SK-N-SH (cell line): ENCODE measurements at places on chromosomes 3 and 15. TPM values are rescaled to one million over a fixed set of nuclear protein-coding genes. Genes with fewer than 3 reads are reported as not detected.

FBXO40 gene
- polyA plus RNA-seq, result not detected in 2 replicates

PAK6 gene
- polyA plus RNA-seq, result 0.07 and 0.16 TPM in 2 replicates

CHRNA7 gene
- 0.38 and 0.80 TPM in 2 replicates for polyA plus RNA-seq

STRA6 gene
- polyA plus RNA-seq, result 27.9 and 31.0 TPM in 2 replicates

ARPIN gene
- 13.0 and 13.5 TPM in 2 replicates for polyA plus RNA-seq

DAG1 gene
- polyA plus RNA-seq, result 50.2 and 54.4 TPM in 2 replicates

DNA sequence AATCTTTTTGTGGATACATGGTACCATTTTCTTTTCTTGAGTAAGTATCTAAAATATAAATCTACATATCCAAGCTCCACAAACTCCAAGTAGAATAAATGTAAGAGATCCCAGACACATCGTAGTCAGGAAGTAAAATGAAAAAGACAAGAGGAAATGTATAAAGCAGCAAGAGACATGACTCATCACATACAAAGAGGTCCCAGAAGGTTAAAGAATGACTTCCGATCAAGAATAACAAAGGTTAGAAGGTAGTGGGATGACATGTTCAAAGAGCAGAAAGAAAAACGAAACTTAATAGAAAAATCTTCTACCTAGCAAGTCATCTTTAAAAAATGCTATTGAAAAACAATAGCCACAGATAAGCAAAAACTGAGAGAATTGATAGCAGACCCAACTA is 705.8 kb downstream of the NR2F2 start:
- H3K27me3 ChIP-seq, result no peaks in the 10 kb centered on the region
- no peak overlapping the region for H3K4me3 ChIP-seq
- H3K27ac ChIP-seq, result no peak overlapping the region
- H3K36me3 ChIP-seq, result no peaks in the 10 kb centered on the region
- H3K4me1 ChIP-seq, result no peaks in the 10 kb centered on the region

GRCh38 chr3:69203631-69204314 is 81.4 kb upstream of the LMOD3 start:
- H3K4me1 ChIP-seq, result no peaks in the 10 kb centered on the region
- H3K27me3 ChIP-seq, result no peaks in the 10 kb centered on the region
- H3K27ac ChIP-seq, result no peak overlapping the region
- H3K4me3 ChIP-seq, result no peak overlapping the region

- no peak overlapping the region for H3K27ac ChIP-seq
- no peak for DNase-seq
- H3K4me1 ChIP-seq, result peaks cover 26% of the 10 kb centered on the region
Measured at GRCh38 chr3:50294492-50295403, 2.5 kb upstream of the IFRD2 start.

GRCh38 chr3:187183210-187183862 is 13.9 kb upstream of the RTP1 start:
- no peak overlapping the region for H3K4me3 ChIP-seq
- no peak for DNase-seq
- no peaks in the 10 kb centered on the region for H3K36me3 ChIP-seq
- no peaks in the 10 kb centered on the region for H3K4me1 ChIP-seq
- H3K27me3 ChIP-seq, result no peaks in the 10 kb centered on the region

DNA sequence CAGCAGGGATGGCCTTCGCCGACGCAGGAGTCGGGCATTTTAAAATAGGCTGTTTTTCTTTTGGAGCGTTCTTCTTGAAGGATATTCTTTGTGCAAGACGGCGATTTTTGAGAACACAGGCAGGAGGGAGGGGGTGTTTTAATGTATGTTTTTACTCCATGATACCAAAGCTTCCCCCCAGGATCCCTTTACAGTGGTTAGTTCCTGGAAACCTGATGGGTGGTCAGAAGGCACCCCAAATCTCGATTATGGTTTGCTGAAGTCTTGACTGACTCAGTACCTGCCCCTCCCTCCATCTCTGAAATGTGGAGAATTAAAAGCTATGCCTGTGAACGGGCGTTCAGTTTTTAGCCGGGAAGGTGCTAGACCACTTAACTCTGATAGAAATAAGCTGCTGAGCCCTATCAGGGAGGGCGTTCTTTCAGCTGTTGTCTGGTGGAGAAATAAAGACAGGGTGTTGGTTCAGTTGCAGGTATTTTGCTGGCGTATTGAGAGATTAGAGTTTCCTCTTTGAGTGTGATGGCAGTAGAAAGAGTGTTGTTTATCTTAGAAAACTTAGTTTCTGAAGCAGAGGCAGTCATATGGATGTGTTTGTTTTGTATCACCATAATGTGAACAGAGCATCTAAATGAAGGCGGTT is 3.4 kb downstream of the IGF1R start:
- peak overlapping the region; percentile 76; the same call in 1 of the 2 replicates for H3K27ac ChIP-seq
- peaks cover 4% of the 10 kb centered on the region; the same call in 1 of the 2 replicates for H3K4me1 ChIP-seq
- DNase-seq, result no peak

- 0 out of 2 replicates have a peak, but pooled peaks cover 2% of the 10 kb centered on the region for H3K36me3 ChIP-seq
- no peaks in the 10 kb centered on the region for H3K27me3 ChIP-seq
- H3K4me3 ChIP-seq, result no peak overlapping the region
- H3K27ac ChIP-seq, result no peak overlapping the region
- no peak for DNase-seq
- peaks cover 16% of the 10 kb centered on the region; the same call in 1 of the 2 replicates for H3K4me1 ChIP-seq
Measured at GRCh38 chr3:188884299-188885043, 287.3 kb upstream of the TPRG1 start.

- peaks cover 8% of the 10 kb centered on the region; the same call in 1 of the 2 replicates for H3K4me1 ChIP-seq
- peaks cover 6% of the 10 kb centered on the region for H3K36me3 ChIP-seq
- H3K27ac ChIP-seq, result no peak overlapping the region
- DNase-seq, result no peak
- no peaks in the 10 kb centered on the region for H3K27me3 ChIP-seq
- H3K4me3 ChIP-seq, result no peak overlapping the region
Measured at GRCh38 chr15:99154271-99154670, 49.4 kb downstream of the SYNM start.

DNA sequence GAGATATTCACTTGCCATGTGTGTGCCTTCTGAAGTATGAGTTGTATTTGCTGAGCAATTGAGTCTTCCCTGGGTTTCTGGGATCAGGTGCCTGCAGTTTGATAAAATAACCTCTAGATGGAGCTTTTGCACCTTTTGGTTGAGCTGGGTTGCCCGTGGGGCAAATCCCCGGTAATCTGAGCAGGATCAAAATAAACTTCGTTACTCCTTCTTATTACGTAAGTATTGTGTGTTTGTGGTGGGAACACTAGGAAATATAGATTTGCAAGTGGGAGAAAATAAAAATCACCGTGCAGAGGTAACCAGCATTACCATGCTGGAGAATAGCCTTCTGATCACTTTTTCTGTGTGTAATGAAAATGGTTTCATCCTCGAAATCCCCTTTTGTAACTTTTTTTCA is 277.4 kb upstream of the NR2E3 start:
- no peak overlapping the region for H3K27ac ChIP-seq
- no peaks in the 10 kb centered on the region for H3K27me3 ChIP-seq
- H3K4me1 ChIP-seq, result no peaks in the 10 kb centered on the region
- H3K36me3 ChIP-seq, result no peaks in the 10 kb centered on the region

- H3K27me3 ChIP-seq, result no peaks in the 10 kb centered on the region
- no peak for DNase-seq
- no peaks in the 10 kb centered on the region for H3K36me3 ChIP-seq
- no peaks in the 10 kb centered on the region for H3K4me1 ChIP-seq
Measured at GRCh38 chr3:12916159-12916558, 74.8 kb upstream of the RPL32 start.

DNA sequence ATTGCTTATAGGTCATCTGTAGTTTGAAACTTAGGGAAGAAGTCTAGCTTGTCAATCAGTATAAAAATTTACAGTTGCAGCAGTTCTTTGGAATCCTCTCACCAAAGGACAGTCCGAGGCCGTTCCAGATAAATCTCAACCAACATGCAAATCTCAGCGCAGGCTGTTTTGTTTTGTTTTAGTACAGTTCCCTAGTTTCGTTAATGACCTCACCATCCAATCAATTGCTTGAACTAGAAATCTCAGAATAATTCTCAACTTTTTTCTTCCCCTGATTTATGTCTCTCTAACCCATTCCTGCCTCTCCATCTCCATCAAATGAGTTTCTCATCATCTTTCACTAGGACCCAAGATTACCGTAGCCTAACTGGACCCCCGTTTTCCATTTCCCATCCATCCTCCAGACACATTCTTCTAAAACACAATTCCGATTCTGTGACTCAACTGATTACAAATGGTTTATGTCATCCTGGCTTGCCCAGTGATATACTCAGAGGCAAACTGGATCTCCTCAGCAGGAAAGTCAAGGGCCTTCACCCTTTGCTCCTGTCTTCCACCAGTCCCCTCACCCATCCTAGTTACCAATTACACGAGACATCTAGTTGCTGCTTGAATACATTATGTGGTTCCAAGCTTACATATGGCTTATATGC is 1.3 kb downstream of the SMCO1 start:
- no peaks in the 10 kb centered on the region for H3K4me1 ChIP-seq
- no peaks in the 10 kb centered on the region for H3K36me3 ChIP-seq
- H3K4me3 ChIP-seq, result no peak overlapping the region
- no peak for DNase-seq

- no peaks in the 10 kb centered on the region for H3K27me3 ChIP-seq
- no peak overlapping the region for H3K4me3 ChIP-seq
- H3K27ac ChIP-seq, result peak overlapping the region; percentile 62
- H3K4me1 ChIP-seq, result peaks cover 7% of the 10 kb centered on the region
- DNase-seq, result peak; percentile 20
Measured at GRCh38 chr15:35886765-35887164, 340.8 kb upstream of the DPH6 start.
